ENCODE measurements at places on chromosomes 4 and X.

DNA sequence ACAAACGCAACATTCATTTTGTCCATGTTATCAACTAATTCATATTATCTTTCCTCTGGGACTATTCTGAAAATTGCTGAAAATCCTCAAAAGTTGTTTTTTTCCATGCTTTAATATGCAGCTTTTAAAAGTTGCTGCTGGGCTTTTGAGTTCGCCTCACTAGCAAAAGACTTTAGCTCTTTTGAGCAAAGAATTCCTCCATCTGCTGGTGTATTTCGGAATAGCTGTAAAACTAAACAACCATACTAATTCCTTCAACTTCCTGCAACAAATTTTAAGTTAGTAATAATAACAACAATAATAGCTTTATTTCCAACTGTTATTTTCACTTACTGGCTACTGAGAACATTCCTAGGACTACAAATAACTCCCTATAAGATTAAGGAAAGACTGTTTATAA lies 124.5 kb upstream of the PLAC1 start:
- DNase-seq = peak; percentile 68

- DNase-seq = no peak
These were observed 38.6 kb upstream of the NEIL3 start for GRCh38 chr4:177271091-177271490.

DNA sequence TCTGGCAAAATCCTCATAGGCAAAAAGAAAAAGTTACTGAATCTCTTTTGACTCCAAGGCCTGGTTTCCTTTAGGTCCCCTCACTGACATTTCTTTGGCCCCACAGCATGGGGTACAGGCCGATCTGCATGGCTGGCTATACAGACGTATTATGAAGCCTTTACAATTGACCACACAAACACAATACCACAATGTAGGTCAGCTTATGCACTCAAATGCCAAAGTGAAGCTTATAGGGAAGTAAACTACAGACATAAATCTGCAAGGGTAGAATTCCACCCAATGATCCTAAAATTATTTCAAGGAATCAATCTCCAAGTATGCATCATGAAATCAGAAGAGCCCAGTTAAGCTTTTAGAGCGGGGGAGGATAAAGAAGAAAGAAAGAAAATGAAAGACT lies 20.7 kb downstream of the STX18 start:
- DNase-seq = peak; percentile 55

DNA sequence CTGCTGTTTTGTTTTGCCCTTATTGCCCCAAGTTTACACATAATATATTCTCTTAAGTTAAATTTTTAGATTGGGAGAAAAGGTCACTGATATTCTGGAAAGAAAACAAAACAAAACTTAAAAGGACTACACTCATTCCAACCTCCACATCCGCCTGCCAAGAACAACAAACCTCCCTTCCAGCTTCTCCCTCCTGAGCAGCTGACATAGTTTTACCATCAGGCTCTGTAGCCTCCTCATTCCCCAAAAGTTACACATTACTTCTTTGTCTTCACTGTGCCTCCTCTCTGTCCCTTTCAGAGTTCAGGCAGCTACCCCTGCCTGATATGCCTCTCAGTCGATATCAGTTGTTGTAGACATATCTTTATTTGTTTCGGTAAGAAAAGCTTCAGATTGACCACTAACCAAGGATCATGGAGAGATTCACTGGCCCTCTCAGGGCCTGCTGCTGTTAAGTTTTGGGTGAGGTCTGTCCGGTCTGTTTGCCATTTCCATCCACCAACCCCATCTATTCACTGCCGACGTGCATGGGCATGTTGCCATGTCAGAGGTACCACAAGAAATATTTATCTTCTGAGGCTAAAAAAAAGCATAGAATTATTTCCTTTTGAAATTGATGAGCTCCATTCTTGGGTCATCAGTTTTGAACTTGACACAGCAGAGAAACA lies 164.1 kb downstream of the GASK1B start:
- peak; percentile 84 for DNase-seq

DNA sequence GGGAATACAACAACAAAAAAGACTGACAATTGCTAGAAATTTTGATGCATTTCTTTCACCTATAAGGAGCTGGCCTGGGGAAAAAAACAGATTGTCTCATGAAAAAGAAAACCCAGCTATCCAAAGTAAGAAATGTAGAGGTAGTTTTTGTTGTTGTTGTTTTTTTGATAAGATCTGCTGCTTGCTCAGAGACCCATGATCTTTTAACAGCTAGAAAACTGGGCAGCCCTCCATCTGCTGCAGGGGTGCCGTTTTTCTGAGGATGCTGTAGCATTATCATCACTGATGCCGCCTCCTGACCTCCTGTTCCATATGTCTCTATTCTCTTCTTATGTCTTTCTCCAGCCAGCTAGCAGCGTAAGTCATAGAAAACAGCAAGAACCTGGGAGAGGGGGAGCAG lies 98.3 kb downstream of the BMPR1B start:
- peak; percentile 54 for DNase-seq

- peak; percentile 92 for DNase-seq
These were observed 236.9 kb upstream of the CTSO start for GRCh38 chr4:156190615-156191014.

GRCh38 chr4:30094887-30095286 lies 625.3 kb upstream of the PCDH7 start:
- peak; percentile 9 for DNase-seq

DNA sequence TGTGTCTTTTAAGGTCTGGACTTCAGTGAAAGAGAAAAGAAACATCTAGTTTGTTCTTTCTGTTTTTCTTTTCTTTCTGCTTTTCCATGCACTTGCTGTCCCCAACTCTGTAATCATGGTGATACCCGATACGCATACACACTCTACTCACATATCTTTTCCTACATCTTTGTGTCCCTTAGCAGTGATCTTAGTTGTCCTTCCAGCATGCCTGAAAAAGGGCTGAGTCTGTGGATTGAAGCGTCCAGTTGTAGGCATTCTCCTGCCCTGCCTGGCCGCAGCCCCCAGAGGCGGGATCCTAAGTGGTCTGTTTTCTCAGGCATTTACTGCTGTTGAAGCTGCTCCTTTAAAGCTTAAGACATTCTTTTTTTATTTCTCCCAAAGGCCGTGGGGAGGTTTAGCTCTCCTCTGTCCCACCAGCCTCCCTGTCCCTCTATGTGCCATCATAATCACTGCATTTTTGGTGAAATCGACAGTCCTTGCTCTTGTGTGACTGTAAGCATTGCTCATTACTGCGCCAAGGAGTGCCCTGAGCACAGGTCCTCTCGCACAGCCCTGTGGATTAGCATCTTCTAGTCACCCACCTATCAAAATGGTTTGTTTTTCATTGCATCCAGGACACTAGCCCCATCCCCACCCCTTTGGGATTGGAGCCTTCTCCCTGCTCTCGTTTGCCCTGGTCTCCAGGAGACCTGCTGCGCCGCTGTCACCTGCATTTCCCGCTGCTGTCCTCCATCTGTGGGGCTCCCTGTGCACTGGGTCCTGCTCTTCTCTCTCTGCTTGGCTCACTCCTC lies 4.4 kb downstream of the RGS12 start:
- no peak for DNase-seq

DNA sequence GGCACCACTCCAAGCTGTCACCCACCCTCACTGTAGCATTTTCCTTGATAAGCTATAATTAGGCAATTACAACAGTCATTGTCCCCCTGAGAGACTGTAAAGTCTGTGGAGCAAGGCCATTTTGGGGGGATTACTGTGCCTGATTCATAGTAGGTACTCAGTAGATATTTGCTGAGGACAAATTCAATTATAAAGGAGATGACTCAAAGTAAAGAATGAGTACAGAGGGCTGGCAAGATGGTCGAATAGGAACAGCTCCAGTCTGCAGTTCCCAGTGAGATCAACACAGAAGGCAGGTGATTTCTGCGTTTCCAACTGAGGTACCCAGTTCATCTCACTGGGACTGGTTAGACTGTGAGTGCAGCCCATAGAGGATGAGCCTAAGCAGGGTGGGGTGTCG lies 42.0 kb downstream of the MAOB start:
- no peak for DNase-seq

DNA sequence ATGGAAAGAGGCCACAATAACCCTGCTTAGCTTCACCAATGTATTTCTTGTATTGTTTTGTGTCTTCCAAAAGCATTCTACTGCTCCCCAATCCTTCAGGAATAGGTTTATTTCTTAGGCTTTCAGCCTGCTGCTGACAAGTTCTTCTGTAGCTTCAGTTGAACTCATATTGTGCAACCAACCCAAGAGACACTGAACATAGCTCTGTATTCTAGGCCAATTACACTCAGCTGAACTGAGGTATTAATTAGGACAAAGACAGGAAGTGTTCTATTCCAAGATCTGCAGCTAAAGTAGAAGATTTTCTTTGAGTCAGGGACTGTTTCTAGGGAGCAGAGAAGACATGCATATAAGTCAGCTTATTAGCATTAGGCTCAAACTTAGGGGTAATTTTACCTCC lies 151.8 kb downstream of the LHFPL1 start:
- DNase-seq = no peak

GRCh38 chrX:148956352-148956751 lies 455.9 kb downstream of the AFF2 start:
- no peak for DNase-seq

DNA sequence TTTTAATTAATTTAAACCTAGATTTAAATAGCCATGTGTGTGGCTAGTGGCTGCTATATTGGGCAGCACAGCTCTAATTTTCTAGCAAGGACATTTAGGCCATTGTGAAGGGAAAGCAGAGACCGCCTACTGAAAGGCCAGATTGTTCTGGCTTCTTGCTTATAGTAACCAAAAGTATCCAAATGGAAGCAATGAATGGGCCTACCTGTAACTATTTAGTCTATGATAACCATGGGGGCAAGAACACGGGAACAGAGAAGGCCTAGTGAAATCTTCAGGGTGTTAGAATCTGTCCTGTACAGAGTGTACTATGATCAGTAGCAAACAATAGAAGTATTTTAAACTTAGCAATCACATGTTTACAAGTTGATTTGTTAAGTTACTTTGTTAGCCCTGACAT lies 16.5 kb upstream of the HPRT1 start:
- no peak for DNase-seq

- no peak for DNase-seq
These were observed 689 bp downstream of the SSR4 start for GRCh38 chrX:153794897-153795816.

- DNase-seq = no peak
These were observed 19.2 kb downstream of the STIM2 start for GRCh38 chr4:26879805-26880204.

DNA sequence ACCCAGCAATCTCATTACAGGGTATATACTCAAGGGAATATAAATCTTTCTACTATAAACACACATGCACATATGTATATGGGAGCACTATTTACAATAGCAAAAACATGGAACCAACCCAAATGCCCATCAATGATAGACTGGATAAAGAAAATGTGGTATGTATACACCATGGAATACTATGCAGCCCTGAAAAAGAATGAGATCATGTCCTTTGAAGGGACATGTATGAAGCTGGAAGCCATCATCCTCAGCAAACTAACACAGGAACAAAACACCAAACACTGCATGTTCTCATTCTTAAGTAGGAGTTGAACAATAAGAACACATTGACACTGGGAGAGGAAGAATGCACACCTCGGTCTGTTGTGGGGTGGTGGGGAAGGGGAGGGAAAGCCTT lies 80.6 kb upstream of the TBX22 start:
- no peak for DNase-seq

- DNase-seq = peak; percentile 79
These were observed 76.6 kb downstream of the USO1 start for GRCh38 chr4:75800972-75801371.

- DNase-seq = no peak
These were observed 9.6 kb upstream of the SLC25A14 start for GRCh38 chrX:130330146-130330545.

GRCh38 chr4:182854466-182854865 lies 62.7 kb downstream of the DCTD start:
- DNase-seq = no peak

GRCh38 chr4:138967313-138967712 lies 48.3 kb upstream of the NOCT start:
- peak; percentile 80 for DNase-seq

GRCh38 chr4:6905516-6906445 lies 3.8 kb upstream of the TBC1D14 start:
- DNase-seq = no peak

DNA sequence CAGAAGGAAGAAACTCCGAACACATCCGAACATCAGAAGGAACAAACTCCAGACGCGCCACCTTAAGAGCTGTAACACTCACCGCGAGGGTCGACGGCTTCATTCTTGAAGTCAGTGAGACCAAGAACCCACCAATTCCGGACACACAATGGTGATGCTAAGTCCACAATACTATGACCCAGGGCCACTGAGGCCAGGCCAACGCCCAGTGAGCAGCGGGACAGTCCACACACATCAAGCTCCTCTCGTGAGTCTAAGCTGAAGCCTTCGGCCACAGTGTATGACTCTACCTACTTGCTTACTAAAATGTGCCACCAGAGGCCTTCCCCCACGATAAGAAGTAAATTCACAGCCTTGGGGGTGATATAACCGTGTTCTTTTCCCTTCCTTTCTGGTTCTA lies 10.2 kb upstream of the CDKN2AIP start:
- no peak for DNase-seq

DNA sequence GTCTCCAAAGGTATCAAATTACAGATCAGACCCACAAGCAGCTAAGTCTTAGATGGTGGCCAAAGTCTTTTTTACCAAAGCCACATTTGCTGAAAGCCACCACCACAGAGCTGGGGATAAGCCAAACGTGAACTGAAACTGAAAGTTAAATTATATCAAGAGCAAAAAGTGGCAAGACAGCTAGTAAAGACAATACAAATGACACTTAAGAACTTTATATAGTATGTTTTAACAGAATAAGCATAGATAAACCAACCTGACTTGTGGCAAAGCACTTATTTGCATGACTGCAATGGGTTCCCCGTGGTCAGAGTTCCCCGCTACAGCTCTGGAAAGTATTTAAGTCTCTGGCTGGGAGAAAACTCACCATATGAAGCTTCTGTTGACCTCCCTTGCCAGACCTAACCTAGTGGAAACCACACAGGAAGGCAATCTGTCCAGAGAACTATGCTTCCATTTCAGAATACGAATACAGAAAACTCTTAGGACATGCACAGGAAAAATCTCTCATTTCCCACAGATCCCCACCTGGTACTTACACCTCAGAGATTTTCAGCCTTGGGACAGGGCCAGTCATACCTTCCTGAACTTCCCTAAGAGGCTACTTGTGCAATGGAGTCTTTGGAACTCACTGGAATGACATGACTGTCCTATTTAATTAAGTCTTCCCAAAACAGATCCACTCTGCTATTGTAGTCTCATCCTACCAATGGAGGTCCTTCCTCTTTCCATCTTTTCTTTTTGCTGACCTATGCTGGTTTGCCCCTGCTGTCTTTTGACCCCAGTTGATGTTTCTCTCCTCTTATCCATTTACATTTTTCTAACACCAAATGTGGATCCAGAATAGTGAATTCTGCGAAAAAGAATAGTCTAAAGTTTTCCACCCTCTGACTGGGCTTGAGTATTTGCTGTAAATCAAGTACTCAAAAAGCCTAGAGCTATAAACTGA lies 225.1 kb downstream of the NR3C2 start:
- DNase-seq = peak; percentile 27

Data from choroid plexus epithelial cell (primary cell).